ENCODE measurements at places on chromosomes 6 and 20. TPM values are rescaled to one million over a fixed set of nuclear protein-coding genes. Genes with fewer than 3 reads are reported as not detected.

DNA sequence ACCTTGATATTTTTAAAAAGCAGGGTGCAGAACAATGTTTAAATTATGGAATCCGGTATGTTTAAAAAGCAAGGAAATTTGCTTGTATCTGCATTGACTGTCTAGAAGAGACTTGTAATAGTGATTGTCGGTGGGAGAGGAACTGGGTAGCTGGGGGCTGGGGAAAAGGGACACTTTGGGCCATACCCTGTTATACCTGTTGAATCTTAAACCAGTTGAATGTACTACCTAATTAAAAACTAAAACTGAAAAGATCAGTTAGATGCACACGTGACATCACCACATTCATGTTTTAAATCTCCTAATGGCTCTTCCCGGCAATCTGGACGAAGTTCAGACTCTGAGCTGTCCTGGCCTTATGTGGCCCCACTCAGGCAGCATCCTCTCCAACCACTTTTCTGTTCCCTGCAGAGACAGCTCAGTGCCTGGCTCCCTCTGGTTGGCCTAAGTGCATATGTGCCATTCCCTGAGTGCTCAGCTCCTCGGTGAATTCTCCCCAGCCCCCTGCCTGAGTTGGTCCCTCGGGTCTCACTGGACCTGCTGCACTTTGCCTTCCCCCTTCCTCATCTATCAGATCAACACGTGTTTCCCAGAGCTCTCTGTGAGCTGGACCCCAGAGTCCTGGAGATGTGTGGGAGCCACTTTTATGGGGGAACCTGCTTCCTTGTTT lies 36.3 kb downstream of the SLC52A3 start:
- DNase-seq = no peak

DNA sequence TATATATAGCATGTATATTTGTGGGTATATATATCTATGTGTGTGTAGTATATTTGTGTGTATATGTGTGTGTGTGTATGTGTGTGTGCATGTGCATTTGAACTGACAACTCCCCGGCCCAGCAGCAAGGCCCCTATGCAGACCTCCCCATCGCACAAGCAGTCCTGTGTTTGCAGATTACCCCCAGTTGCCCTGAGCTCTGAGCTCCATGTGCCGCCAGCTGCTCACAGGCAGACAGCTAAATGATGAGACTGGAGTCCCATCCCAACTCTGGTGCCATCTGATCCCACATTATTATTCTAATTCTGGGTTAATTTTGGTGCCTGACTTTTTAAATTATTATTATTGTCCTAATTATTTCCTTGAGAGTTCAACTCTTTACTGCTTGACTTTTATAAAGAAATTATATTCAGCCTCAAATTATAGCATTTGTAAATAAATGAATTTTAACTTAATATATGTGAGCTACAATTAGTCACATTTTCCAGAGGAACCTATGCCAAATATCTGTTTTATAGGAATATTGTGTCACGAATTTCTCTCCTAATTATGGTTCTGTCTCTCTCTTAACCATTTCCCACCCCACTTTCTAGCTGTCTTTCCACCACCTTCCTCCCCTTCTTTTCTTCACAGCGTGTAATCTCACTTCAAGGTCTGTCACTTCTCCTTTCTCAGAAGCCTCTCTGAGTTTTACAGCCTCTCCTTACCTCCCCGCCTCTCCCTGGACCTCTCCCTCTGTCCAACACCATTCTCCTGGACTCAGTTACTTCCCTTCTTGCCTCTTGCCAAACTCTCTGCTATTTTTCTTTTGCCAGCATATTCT lies 90.6 kb upstream of the SYNDIG1 start:
- DNase-seq = no peak

The SLC22A3 gene
- total RNA-seq = not detected

GRCh38 chr6:139519571-139520031 lies 145.2 kb upstream of the CITED2 start:
- no peak for DNase-seq

- no peak for DNase-seq
Measured at GRCh38 chr20:49452011-49452482, 30.4 kb downstream of the KCNB1 start.

The THBD gene
- not detected for total RNA-seq

GRCh38 chr6:44166591-44167184 lies 8.1 kb downstream of the CAPN11 start:
- no peak for DNase-seq

The BCLAF1 gene
- 159 TPM for total RNA-seq

DNA sequence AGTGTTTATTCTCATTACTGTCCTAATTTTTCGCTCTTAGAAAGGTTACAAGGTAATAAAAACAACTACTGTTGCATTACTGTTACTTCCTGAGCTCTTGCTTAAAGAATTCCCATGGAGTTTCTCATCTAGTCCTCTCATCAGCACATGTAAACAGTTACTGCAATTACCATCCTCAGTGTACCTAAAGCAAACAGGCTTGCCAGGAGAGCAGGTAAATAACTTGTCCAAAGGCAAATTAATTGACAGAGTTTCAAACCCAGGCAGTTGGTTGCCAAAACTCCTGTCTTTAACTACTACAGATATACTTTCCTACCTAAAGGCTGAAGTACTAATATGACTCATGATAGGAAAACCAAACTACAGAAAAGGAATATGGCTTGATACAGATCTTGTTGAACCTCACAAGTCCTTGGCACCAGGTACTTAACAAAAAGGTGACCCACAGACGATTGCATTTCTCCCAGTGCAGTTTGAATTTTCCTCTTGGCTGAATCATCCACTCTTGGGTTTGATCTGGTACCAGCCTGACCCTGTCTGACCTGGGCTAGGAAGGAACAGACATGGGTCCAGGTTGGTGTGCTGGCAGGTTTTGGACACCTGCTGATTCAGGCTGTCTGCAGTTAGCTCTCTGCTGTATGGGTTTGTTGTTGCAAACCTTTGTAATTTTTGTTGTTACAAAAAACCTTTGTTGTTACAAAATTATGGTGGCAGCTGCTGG lies 153.0 kb downstream of the CFAP61 start:
- no peak for DNase-seq

DNA sequence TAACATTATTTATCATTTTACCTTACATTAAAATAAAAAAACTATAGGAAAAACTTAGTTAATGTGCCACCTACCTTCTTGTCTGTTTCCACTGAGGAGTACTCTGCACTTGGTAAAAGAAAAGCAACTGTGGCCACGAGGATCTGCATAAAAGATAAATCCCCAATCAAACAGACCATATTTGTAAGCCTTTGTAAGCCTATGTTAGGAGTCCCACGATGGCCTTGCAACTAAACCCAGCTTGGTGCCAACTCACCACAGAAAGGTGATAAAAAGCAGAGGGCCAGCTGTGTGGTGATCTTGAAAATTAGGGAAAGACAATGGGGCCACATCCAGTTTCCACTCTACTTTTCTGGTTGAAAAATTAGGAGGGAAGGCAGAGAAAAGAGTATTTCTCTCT lies 156.9 kb downstream of the INSM1 start:
- no peak for DNase-seq

DNA sequence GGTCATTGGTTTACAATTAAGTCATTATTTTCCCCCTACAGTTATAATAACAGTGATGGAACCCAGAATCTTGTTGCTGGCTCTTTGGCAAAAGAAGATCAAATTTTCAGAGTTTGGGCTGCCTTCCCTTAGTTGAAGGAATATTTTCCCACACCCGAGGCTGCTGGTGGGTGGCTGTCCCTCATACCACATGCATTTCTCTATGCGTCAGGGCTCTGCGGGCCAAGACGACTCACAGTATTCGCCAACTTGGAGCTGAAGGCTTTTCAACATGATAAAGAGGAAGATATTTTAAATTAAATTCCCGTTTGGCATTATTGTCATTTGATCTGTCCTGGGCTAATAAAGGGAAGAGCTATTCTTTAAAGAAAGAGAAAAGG lies 102.2 kb upstream of the SASH1 start:
- no peak for DNase-seq

The TBXT gene
- total RNA-seq = not detected

DNA sequence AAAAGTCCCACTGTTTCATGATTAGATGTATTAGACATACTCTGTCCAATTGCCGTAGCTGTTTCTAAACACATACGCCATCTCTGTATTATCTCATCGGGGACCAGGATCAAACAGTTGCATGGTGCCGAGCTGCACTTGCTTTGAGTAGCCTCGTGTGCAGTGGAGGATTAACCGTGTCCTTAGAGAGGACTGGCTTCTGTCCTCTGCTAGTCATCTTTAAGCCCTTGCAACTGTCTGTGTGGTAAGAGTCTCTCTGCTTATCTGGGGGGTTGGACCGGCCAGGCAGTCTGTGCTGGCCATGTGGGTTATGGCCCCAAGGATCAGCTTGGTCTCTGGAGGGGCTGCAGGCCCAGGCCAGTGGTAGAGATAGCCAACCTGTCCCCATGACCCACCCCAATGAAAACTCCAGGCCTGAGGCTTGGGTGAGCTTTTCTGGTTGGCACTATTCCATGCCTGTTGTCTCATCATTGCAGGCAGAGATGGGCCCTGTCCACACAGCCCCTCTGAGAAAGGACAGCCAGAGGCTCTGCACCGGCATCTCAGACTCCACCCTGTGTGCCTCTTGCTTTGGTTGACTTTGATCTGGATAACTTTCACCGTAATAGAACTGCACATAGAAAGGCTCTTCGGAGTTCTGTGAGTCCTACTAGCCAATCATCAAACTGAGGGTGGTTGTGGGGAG lies 137.3 kb upstream of the SNX9 start:
- DNase-seq = no peak

The FAM217A gene
- not detected for total RNA-seq

DNA sequence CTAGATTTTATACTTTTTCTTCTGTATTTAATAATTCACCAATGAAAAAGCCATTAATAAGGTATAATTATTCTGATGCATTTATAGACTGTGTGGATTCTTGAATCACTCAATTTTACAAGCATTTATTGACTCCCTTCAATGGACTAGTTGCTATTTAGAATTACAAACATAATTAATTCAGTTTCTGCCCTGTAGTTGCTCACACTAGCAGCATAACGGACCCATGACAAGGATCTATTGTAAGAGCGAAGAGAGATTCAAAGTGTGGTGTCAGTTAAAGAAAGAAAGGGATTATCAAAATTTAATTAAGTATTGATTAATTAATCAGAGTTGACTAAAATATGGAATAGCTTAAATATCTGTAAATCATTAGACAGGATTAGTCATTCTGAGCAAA lies 602.6 kb upstream of the PTCHD4 start:
- DNase-seq = no peak

The SPATA2 gene
- total RNA-seq = 7.2 TPM

The RNF182 gene
- not detected for total RNA-seq

The GRM4 gene
- 0.36 TPM for total RNA-seq

The TSBP1 gene
- not detected for total RNA-seq

DNA sequence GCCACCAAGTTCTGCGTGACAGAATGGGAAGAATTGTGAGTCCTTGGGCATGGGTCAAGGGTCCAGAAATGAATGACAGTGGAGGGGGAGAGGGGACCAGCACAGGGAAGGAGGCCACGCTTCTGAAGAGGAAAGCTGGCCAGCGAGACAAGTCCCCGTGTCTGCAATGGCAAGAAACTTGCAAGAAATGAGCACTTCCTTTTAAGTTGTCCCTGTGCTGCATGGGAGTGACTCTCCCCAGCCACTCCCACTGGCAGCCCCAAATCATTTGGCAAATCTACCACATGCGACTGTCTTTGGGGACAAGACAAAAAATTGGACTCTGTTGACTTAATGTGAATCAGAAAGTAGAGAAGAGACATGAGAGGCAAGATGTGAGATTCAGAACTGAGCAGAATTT lies 242.2 kb upstream of the RREB1 start:
- no peak for DNase-seq

The KCNG1 gene
- 0.86 TPM for total RNA-seq

The FAM110A gene
- total RNA-seq = 25.7 TPM

The KCNK16 gene
- not detected for total RNA-seq

DNA sequence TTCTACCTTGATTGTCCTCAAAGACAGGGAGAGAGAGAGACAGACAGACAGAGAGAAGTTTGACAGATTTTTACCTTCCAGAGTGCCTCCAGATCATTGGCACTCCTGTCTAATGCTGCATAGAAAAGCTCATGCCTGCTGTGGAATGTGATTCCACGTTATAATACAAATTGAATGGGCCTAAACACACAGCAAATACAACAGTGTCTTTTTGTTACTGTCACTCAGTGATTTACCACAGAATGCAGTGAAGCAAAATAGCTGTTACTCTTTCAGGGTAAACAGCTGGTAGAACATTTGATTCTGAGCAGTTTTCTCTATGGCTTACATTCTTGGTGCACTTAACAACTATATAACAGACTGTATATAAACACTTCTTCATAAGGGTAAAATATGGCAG lies 558.7 kb downstream of the LMBRD1 start:
- no peak for DNase-seq

DNA sequence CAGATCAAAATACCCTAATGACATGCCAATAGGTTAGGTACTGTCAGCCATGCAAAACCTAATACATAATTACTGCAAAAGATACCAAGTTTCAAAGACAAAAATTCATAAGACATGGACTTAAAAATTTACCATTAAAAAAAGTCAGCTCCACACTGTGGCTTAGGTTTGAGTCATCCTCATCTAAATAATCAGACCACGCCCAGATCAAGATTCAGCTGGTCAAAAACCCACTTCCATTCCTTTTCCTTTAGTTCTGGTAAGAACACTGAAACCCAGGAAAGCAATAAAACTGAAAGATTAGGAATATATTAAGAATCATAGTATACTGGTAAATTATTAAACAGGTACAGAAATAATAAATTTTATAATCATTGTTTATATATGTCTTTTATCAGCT lies 81.0 kb upstream of the ASF1A start:
- DNase-seq = no peak

GRCh38 chr6:3532296-3532916 lies 75.6 kb upstream of the SLC22A23 start:
- no peak for DNase-seq

DNA sequence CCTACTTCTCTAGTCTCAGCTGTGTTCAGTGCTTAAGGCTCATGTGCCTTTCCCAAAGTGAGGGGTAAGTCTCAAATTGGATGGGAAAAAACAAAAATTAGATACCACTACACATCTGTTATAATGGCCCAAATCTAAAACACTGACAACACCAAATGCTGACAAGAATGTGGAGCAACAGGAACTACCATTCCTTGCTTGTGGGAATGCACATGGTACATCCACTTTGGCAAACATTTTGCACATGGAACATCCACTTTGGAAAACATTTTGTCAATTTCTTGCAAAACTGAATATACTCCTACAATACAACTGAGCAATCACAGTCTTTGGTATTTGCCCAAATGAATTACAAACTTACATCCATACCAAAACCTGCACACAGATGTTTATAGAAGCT lies 109.3 kb downstream of the TENT5A start:
- DNase-seq = no peak

GRCh38 chr20:20286061-20286460 lies 81.8 kb upstream of the INSM1 start:
- no peak for DNase-seq

Measured in activated naive CD4-positive, alpha-beta T cell treated with anti-CD3 and anti-CD28 coated beads, Interleukin-2, amount 50 U/mL, for 72 hours (primary cell).